Stimulated activated CD4-positive, alpha-beta T cell treated with anti-CD3 and anti-CD28 coated beads, TNF-alpha, amount 100 ng/mL, for 1 hour (primary cell): ENCODE measurements at places on chromosomes 2 and 18.

DNA sequence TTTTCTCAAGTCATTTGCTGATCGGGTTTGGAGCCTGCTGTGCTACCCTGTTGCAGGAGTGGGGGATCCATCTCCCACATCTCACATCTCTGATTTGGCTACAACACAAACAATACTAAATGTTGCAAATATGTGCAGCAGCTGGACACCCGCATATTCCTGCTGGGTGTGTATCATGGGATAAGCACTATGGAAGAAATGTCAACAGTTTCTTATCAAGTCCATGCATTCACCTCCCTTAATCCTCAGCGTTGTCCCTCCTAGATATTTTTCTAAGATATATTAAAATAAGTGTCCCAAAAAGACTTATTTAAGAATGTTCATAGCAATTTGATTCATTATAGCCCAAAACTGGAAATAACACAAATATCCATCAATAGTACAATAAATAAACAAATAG lies 303.7 kb downstream of the TRIB2 start:
- DNase-seq, result no peak

GRCh38 chr18:13791181-13791580 lies 32.8 kb upstream of the MC5R start:
- no peak for DNase-seq

DNA sequence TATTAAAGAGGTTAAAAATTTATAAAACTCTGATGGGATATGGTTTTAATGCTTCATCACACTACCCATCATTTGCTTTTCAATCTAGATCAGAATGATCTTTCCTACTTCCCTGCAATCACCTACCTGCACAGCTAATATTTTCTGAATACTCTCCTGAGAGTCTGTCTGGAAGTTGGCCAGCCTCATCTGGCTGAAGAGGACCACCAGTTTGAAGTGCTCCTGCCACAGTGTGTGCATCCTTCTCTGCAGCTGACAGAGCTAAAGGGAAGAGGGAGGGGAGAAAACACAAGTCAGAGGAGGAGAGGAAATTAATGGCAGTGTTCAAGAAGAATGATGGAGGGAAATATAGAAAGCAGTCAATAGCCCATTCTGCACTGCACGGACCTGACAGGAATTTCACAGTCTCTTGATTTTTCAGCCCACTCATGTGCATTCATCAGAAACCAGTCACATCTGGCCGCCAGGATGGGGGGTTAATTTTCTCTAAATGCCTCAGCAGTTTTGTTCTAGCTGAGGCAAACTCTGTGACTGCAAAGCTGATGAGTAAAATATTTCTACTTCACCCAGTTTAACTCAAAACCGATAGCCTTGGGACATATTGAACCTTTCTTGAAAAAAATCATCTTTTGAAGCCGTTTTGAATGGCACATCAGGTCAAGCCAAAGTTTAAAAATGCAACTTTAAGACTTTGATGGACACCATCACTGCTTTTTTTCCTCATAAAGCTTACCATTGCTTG lies 201.8 kb upstream of the KLHL14 start:
- no peak for DNase-seq

- DNase-seq, result no peak
Measured at GRCh38 chr2:25989154-25989553, 6.9 kb upstream of the KIF3C start.

- DNase-seq, result no peak
Measured at GRCh38 chr2:173280853-173281252, 73.8 kb upstream of the CDCA7 start.

DNA sequence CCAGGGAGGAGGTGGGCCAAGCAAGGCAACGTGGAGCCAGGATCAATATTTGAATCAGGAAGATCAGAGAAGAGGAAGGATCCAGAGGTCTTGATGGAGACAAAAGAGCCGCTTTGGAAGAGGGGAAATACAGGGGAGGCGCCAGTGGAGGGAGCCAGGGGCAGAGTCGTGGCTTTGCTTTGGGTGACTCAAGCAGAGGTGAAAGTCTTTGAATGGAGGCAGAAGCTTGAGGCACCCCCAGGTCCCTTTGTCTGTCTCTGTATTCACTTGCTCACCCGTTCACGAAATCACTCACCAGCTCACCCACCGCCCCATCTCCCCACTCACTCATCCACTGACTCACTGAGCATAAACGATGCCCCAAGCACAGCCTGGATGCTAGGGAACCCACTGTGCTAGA lies 134.1 kb downstream of the ACOXL start:
- no peak for DNase-seq

DNA sequence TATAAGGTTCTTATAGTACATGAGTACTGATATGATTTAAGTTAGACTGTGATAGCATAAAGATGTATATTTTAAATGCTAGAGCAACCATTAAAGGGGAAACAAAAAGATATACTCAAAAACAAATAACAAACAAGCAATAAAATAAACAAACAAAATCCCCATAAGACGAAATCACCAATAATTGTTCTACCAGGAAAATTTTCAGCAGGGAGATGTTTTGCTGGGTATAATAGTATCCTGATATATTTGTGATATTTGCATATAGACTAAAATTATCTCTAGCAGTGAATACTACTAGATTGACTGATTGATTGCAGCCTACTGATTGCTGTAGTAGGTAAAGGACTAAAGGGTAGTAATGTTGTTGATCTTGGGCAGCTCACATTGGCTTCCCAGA lies 177.4 kb downstream of the TMEM182 start:
- no peak for DNase-seq

DNA sequence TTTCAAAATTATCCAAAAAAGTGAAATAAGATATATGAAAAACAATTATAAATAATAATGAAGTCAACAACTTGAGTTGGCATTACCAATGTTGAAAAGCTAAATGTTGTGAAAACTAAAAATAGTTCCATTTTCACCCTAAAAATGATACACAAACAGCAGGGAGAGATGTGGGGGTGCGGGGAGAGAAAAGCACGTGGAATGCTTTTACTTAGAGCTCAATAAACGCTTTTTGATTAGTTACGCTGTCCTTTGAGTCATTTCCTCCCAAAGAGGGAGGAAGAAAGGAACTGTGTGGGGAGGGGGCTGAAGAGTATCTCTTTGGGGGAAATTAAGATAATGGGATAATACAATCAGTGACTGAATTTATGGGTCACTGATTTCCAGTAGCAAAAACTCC lies 29.2 kb downstream of the ZNF521 start:
- no peak for DNase-seq

DNA sequence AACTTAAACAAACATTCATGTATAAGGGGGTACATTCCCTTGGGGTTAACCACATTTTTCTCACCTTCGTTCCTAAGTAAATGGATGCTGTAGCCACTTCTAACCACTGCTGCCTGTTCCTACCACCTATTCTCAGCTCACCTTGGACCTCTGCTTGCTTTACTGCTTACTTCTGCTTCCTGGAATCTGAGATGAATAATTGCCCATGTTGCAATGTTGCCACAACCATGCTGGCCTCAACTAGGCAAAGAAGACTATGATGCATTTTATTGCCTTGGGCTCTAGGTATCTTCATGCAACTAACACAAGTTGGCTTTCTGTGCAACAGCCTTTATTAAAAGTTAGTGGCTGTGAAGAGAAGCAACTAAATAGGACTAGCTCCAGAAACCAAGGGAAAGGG lies 106.3 kb upstream of the TCF4 start:
- no peak for DNase-seq

DNA sequence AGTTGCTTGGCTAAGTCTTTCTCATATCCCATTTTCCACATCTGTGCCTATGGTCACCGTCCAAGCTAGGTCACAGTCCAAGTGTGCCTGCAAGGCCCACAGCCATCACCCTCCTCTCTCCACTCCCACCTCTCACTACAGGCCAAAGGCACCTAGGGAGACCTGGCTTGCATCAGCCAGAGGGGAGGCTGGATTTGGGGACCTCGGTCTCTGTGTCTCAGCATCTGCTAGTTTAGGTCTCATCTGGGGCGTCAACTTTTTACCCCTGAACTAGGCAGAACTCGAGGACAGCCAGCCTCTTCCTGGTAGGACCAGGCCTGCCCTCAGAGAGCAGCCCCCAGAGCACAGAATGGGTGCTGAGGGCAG lies 217.1 kb downstream of the DYSF start:
- DNase-seq, result no peak

DNA sequence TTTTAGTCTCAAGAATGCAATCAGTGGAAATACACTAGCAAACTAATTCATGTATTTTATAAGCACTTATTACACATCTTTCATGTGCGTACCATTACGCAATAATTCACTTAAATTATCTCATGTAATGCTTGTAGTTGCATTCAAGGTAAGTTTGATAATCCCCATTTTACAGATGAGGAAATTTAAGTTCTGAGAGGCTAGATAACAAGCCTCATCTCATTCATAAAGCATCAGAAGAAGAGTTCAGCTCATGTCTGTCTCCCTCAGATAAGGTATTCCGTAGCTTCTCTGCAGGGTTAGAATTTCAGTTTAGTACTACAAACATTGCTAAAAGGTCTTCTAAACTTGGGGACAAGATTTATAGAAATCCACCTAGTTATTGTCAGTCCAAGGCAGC lies 47.8 kb downstream of the HNMT start:
- no peak for DNase-seq

DNA sequence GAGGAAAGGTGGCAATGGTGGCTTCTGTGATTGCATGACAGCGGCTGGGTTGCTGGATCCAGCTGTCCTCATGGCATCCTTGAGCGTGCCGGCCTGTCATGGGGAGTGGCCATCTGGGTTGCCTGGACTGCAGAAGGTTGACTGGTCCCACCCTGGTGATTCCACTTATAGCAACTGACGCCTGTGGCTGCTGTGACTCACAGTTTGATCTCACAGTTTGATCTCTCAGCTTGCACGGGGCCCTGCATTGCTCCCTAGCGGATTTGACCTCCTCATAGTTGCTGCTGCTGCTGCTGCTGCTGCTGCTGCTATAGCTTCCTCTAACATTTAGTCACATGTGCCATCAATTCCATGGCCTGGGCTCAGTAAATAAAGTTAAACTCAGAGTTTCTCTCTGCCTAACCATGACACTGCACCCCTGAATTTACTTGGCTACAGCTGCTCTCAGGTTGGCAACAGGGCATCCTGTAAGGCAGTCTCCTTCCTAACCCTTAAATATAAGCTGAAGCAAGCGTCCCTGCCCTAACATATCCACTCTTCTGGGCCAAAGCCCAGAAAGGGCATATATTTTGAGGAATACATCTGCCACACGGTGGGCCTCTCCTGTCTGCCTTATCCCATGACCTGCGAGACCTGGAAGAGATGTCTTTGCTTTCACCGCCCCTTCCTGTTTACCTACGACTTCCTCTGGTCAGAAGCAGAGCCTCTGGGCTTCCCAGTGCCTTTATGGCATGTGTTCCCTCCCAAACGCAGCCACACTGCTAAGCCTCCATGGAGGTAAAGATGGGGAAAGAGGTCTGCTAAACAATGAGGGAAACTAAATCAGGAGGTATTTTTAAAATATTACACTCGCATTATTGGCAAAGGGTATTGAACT lies 37.8 kb upstream of the CCDC150 start:
- DNase-seq, result no peak

- no peak for DNase-seq
Measured at GRCh38 chr2:141692829-141693228, 438.0 kb downstream of the LRP1B start.

DNA sequence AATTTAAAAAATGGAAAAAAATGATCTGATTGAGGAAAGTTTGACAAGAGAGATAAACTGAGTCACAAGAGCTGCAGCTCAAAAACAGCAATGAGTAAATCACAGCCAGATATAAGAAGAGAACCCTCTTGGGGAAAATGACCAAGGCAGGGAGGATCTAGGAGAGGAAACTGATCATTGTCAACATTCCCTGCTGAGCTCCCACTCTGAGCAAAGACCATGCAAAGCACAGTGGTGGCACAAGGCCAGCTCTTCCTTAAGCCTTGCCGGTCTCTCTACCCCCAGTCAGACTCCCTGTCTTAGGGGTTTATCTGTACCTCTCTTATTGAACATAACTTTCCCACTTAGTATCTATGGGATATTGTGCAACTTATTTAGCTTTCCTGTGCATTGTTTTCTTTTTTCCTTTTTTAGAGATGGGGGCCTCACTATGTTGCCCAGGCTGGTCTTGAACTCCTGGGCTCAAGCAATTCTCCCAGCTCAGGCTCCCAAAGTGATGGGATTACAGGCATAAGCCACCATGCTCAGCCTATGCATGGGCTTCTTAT lies 54.0 kb upstream of the PPP1CB start:
- no peak for DNase-seq

GRCh38 chr18:9392726-9393125 lies 58.2 kb downstream of the TWSG1 start:
- no peak for DNase-seq

DNA sequence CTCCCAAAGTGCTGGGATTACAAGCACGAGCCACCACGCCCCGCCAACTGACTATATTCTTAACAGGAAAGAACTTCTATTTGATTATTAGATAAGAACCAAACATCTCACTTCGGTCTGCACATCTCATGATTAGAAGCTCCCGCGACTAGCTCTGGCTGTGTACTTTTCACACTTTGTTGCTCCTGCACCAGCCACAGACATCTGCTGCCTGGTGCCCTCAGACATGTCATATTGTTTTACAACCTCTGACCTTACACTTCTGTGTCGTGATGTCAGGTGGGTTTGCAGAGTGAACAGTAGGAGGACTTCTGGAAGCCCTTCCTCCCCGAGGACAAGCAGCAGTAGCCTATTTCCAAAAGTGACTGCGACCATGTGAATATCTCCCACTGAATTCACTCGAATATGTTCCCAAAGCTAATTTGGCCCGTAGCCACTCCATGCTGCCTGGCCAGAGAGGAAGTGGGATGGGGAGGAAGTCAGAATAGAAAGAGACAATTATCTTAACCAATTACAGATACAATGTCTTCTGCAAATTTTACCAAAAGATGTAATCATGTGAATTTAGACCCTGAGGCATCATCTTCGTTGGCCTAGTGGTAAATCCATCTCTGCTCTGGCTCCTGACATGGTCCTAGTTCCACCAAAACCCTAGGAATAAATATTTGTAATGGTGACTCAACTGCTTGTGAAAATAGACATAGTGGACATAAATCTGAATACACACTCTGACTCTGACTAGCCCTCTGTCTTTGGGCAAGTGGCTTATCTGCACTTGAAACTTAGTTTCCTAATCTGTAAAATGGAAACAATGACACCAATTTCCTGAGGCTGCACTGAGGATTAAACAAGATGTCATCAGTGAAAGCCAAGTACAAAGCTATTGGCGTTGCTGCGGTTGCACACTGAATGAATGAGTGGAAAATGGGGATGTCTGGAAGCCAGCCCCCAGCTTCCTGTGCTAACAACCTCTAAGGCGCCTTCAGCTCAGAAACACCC lies 406.1 kb downstream of the LRATD1 start:
- no peak for DNase-seq

DNA sequence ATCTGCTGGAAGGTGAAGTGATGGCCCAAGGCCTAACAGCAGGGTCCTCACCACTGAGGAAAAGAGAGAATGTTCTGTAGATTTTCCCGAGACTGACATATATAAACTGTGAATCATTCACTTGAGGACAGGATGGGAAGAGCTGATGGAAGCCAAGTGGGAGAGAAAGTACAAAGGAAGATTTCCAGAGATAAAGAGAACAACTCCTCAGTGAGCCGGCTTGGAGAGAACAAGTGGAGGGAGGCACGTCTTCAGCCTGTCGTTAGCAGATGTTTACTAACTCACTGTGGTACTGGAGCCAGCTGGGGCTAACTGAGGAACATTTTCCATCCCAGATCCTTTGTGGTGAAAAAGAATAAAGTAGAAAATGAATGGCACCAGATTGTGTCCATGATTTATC lies 552.9 kb upstream of the TNP1 start:
- DNase-seq, result no peak
